ENCODE measurements at places on chromosomes 13 and 19.

GRCh38 chr19:55698256-55698655 is 23.2 kb downstream of the EPN1 start:
- no peak for DNase-seq

DNA sequence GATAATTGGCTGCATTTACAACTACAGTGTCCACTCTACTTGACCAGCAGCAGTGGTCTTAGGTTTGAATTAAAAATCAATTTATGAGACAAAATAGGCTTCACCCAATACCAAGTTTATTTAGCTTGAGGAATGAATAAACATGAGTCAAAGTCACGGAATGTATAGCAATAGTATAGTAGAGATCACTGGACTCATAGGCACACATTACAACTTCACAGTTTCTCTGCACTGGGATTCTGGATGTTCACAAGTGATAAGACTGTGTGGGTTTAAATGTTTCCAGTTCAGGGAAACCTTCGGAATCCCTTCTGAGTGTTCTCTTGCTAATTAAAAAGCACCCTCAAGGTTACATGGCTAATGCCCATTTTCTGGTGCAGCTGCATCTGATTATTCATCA is 1064.9 kb downstream of the SLITRK5 start:
- no peak for DNase-seq

- DNase-seq: no peak
These were observed 2662.9 kb upstream of the PCDH20 start for GRCh38 chr13:64078480-64078936.

DNA sequence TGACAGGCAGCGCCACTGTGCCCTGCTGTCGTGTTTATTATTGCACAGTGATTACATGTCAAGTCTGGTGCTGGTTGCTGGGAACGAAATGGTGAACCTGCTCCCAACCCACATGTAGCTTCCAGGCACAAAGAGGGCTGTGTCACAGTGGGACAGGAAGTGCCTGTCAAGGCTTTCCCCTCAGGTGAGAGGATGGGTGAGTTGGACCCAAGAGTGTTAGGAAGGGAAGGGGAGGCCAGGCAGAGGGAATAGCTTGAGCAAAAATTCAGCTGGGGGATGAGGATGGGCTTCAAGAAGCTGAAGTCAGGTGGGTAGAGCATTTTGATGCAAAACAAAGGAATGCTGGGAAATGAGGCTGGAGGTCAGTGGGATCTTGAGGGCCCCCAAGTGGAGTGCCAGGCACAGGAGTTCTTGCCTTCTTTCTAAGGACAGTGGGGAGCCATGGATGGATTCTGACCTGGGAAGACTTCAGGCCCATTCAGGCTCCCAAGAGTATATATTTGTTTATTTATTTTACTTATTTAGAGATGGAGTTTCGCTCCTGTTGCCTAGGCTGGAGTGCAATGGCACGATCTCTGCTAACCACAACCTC is 8.5 kb upstream of the QTRT1 start:
- no peak for DNase-seq

- DNase-seq: no peak
These were observed 41.1 kb downstream of the ARHGAP35 start for GRCh38 chr19:46901701-46902401.

DNA sequence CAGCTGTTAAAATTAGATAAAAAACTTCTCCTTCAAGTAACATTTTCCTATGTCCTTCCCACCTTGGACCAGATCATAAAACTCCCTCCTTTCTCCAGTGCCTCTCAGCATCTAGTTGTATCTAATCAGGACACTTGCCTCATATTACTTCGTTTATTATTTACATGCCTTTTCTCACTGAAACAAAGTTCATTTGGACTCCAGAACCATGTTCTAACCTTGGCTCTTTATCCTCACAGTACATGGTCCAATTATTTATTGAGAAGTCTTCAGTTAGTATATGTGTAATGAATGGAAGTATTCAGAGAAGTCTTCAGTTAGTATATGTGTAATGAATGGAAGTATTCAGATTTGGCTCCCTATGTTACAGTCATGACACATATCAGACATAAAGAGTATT is 342.7 kb downstream of the OXGR1 start:
- DNase-seq: no peak

DNA sequence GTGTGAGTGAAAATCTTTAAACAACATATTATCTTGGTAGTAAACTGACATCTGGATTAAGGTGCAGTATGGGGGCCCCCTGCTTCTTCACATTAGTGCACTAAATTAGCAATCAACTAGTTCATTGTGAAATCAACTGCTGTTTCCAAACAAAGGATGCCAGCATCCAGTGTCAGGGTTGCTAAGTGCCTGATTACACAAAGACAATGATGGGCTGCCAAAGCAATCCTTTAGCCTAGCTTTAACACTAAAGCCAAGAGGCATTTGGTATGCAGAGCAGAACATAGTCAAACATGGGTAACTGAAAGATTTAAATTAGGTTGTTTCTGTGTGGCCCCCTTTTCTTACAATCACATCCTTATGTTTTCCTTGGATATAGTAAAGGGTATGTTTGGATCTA is 543.1 kb upstream of the SLITRK5 start:
- DNase-seq: no peak

DNA sequence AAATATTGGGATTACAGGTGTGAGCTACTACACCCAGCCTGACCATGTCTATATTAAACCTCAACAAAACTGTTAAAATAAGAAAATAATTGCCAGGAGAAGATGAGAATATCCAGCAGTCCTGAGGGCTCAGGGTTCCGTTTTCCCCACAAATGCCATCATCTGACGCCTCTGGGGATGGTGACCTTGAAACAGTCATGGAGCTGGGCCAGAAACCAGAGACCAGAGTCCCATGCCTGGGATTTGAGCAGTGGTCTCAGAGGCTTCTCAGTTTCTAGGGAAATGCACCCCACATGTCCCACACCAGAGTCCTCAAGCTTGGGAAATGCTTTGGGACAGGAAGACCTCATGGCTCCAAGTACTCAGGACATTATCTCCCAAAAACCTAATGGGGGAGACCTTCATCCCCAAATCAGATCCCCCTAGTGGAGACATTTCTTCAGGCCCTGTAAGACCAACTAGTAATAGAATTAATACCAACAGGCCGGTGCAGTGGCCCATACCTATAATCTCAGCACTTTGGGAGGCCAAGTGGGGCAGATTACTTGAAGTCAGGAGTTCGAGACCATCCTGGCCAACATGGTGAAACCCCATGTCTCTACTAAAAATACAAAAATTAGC is 2.9 kb upstream of the MAP1S start:
- DNase-seq: no peak

GRCh38 chr19:8438236-8438635 is 6.5 kb upstream of the HNRNPM start:
- DNase-seq: no peak

GRCh38 chr19:15643387-15643786 is 2.7 kb downstream of the CYP4F3 start:
- DNase-seq: no peak

GRCh38 chr13:109393045-109393444 is 393.3 kb downstream of the IRS2 start:
- no peak for DNase-seq

- DNase-seq: no peak
These were observed 98.0 kb downstream of the EDNRB start for GRCh38 chr13:77820431-77821149.

DNA sequence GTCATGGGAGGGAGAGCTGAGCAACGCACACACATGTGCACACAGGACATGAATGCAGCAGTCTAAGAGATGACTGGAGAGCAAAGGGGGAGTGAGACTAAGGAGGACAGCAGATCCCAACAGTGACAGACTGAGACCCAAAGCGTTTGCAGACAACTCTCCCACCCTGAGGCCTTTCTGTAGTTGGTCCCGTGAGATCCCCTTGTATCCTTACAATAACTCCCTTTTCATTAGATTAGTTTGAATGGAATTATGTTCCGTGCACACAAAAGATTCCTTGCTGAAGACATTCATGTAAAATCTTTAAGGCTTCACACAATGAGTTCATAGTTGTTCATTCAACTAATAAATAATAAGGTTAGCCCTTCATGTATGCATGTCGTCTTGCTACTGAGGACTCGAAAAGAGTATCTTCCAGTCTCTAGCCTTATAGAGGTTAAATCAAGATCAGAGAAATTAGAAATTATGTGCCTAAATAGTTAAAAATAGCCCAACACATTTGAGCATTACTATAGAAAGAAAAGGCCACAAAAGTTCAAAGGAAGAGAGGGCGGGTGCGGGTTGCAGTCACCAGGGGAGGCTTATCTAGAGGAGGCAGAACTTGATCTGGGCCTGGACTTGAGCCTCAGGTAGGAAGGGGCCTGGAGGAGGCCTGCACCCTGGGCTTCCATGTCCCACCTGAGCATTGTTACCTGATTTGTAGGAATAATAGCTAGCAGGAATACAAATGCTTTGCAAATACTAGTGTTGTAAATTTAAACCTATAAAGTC is 3.1 kb upstream of the GTF3A start:
- no peak for DNase-seq

DNA sequence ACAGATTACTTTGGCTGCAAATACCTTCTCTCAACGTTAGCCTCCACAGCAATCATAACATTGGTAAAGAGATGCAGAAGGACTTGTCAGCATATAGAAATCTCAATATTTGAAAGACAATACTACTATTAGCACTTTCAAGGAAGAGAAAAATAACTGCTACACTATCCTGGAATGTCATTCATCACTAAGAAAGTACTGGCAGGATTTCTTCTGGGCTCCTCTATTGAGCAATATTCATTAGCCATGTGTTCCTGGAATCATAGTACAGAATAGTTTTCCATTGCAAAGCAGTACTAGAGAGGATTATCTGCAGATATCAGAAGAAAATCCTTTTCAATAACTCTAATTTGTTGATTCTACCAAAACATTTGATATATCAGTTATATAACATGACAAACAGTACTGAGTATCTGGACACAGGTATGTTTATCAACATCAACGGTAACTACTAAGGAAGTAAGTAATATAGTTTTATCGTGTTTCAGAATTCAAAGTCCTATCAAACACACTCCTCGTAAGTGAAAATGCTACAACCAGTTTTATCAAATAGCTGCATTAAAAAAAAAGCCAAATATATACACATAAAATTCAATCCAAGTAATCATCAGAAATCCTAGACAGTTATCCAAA is 27.3 kb downstream of the INTS6 start:
- no peak for DNase-seq

DNA sequence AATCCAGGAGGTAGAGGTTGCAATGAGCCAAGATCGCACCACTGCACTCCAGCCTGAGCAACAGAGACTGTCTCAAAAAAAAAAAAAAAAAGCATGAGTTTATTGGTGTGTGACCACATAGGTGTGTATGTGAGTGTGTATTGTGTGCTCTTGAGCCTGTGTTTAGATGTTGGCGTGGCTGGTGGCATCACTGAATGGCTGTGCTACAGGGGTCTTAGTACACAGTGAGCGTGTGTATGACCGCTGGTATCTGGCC is 2.5 kb downstream of the SLC1A5 start:
- no peak for DNase-seq

DNA sequence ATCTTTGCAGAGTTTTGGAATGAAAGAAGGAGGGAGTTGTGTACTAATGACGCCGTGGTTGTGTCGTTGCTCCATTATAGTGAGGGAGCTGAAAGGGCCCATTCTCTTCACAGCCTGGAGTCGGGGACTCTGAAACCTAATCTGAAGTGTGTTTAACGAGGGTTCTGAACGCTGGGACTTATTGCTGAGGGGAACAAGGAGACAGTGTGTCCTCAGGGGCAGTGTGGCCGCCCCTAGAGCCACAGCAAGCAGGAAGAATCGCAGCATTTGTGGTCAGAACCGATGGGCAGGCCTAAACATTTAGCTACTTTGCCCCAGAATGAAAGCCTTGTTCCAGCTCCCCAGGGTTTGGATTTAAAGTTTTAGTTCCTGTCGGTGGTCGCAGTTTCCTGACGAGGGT is 156.4 kb upstream of the RNF113B start:
- no peak for DNase-seq

DNA sequence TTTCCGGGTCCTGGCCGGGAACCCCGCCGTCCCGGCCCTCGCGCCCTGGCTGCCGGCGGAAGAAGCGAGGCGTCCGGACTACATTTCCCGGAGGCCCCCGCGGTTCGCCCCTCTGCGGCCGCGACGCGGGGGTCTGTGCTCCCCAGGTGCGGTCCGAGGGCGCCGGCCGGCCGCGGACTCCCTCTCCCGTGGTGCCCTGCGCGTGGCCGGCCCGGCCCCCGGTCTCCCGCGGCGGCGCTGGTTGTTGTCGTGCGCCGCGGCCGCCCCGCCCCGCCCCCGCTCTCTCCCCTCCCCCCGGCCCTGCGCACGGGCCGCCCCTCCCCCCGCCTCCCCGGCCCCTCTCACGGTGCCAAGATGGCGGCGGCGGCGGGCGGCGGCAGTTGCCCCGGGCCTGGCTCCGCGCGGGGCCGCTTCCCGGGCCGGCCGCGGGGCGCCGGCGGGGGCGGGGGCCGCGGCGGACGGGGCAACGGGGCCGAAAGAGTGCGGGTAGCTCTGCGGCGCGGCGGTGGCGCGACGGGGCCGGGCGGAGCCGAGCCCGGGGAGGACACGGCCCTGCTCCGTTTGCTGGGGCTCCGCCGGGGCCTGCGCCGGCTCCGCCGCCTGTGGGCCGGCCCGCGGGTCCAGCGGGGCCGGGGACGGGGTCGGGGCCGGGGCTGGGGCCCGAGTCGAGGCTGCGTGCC is at the start of gene KMT2B:
Gene KMT2B, plus strand, starts transcription at position 339 of the 680 bp plus-strand sequence. Its CDS starts 16 bp downstream, at position 355.
- no peak for DNase-seq

- DNase-seq: no peak
These were observed 60.2 kb downstream of the THSD1 start for GRCh38 chr13:52345631-52346251.

DNA sequence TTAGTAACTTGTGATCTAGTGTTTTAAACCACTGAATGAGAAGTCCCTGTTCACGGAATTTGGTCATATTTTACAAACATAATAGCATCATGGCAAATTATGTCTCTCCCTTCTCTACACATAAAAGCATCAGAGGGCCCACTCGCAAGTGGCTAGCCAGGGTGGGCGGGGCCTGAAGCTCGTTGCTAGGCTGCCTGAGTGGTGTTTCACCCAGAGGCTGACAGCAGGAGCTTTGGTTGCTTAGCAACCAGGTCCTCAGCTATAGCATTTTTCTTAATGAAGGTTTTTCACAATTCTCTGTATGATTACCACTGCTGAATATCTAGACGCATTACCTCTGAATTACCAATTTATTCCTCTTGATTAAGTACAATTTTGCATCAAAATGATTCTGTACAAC is 126.5 kb downstream of the NALCN start:
- no peak for DNase-seq

- no peak for DNase-seq
These were observed 136.2 kb downstream of the KLF12 start for GRCh38 chr13:73997964-73998363.

- DNase-seq: no peak
These were observed 14.6 kb downstream of the TMEM150B start for GRCh38 chr19:55310498-55310897.

DNA sequence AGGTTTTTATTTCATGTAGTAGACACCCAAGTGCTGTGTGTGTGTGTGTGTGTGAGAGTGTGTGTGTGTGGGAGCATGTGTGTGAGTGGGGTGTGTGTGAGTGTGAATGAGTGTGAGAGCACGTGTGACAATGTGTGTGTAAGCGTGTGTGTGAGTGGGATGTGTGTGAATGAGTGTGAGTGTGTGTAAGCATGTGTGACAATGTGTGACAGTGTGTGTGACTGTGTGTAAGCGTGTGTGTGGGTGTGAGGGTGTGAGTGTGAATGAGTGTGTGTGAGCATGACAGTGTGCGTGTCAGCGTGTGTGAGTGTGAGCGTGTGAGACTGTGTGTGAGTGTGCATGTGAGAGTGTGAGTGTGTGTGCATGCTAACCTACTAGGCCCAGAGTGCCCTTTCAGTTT is 15.3 kb downstream of the NOVA2 start:
- DNase-seq: no peak
